ENCODE measurements at places on chromosomes 2 and 18. TPM values are rescaled to one million over a fixed set of nuclear protein-coding genes. Genes with fewer than 3 reads are reported as not detected.

BMP10 gene
- total RNA-seq: not detected

ANTXR1 gene
- 90.3 TPM for total RNA-seq

MREG gene
- total RNA-seq: 1.5 TPM

TMEM169 gene
- total RNA-seq: 0.47 TPM

ANKRD36C gene
- total RNA-seq: 24.8 TPM

PLCD4 gene
- total RNA-seq: 4.0 TPM

GALNT13 gene
- total RNA-seq: 0.45 TPM

GALNT14 gene
- total RNA-seq: 0.12 TPM

CD302 gene
- 2.5 TPM for total RNA-seq

POU3F3 gene
- 2.3 TPM for total RNA-seq

FOXI3 gene
- not detected for total RNA-seq

ADD2 gene
- total RNA-seq: 0.35 TPM

ONECUT2 gene
- total RNA-seq: under 0.01 TPM

All from smooth muscle cell of the coronary artery (primary cell).